Right kidney (tissue), 9 donors: ENCODE measurements at places on chromosomes 12 and 14.

DNA sequence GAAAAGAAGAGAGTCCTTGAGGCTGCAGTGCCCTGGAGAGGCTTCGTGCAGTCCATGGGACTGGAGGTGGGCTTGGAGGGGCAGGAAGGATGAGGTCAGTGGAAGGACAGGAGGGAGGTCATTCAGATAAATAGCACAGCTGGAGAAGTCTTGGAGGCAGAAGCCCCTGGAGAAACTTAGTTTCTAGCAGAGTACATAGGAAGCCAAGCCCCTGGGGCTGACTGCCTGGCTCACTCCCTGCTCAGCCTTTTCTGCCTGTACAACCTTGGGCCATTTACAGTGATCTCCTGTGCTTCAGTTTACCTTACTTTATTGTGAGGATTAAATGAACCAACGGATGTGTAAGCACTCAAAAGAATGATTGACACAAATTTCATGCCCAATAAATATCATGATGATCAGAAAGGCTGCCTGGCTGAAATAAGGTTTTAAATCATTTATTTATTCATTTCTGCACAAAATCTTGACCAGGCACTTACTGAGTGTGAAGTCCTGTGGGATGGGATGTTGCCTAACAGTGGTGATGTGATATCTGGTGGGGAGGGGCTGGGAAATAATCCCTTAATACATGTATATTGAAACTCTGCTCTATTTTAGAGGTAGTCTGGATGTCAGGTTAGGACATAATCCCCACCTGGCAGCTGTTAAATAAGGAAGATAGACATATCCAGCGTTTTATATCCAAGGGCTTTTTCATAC, 54.3 kb downstream of the PLEKHG7 start:
- no peak for DNase-seq

GRCh38 chr12:123655420-123655819, 15.5 kb upstream of the TCTN2 start:
- DNase-seq = no peak

- DNase-seq = no peak
These were observed 356.9 kb upstream of the STXBP6 start for GRCh38 chr14:25406818-25407217.

DNA sequence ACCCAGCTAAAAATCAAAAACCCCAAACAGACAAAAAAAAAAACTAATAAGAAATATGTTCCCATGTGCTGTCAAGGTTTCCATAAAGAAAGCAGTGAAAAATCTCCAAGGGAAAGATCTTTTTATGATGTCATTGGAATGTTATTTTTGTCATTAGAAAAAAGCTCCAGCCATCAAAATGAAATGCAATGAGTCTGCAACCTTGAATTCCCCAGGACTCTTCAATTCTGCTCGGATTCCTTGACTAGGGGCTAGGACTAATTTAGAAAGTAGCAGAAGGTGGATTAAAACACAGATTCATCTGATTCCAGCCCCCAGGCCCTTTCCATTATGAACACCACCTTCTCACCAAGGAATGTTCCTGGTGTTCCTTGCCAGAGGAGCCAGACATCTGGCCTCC, 6.0 kb upstream of the PCNX1 start:
- no peak for DNase-seq

GRCh38 chr12:76569685-76570604, 10.4 kb upstream of the OSBPL8 start:
- no peak for DNase-seq

- DNase-seq = no peak
These were observed 78.0 kb downstream of the CPSF2 start for GRCh38 chr14:92199763-92200162.

DNA sequence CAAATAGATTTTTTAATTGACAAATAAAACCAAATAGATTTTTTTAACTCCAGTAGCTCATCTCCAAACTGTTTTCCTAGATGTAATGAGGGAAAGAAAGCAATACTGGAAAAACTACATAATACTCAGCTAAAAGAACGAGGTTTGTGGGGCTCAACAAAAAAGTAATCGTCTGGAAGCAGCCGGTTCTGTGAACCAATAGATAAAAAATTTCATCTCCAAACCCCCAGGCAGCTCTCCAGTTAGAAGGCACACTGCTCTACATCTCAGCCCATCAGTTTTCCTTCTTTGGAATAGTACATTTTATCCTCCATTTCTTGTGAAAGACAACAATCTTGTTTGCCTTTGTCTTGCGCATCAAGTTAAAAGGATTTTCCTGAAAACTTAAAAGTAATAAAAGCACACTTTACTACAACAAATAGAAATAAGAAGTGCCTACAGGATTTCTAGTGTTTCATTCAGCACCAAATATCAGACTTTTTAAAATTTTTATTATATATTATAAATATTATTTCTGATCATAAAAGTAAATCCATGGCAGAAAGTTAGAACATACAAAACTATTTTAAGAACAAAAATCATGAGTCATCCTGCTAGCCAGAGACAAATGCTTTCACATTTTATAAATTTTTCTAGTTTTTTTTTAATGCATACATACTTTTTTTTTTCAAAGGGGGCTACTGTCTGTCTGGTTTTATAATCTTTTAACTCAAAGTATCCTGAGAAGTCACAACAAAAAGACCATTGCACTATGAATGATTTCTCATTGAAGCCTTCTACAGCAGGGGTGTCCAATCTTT, 67.7 kb downstream of the EPS8 start:
- no peak for DNase-seq

- no peak for DNase-seq
These were observed 34.1 kb upstream of the TDRD9 start for GRCh38 chr14:103894034-103894722.

DNA sequence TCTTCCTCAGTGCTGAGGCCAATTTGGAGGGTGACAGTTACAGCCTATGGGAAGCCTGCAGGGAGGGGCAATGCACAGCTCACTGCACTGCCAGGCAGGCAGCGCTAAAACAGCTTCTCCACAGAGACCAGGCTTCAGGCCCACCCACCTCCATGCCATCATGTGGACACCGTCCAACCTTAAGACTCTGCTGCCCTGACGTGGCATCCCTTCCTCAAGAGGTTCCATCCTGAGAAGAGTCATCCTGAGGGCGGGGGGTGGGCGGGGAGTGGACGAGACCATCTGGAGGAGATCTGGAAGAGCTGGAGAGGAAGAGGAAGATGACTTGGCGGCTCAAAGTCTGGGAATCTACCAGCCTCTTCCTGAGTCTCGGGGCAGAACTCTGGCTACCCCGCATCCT, 8.4 kb upstream of the ACVRL1 start:
- no peak for DNase-seq

GRCh38 chr12:110012659-110013058, 13.4 kb downstream of the ANKRD13A start:
- DNase-seq = no peak

DNA sequence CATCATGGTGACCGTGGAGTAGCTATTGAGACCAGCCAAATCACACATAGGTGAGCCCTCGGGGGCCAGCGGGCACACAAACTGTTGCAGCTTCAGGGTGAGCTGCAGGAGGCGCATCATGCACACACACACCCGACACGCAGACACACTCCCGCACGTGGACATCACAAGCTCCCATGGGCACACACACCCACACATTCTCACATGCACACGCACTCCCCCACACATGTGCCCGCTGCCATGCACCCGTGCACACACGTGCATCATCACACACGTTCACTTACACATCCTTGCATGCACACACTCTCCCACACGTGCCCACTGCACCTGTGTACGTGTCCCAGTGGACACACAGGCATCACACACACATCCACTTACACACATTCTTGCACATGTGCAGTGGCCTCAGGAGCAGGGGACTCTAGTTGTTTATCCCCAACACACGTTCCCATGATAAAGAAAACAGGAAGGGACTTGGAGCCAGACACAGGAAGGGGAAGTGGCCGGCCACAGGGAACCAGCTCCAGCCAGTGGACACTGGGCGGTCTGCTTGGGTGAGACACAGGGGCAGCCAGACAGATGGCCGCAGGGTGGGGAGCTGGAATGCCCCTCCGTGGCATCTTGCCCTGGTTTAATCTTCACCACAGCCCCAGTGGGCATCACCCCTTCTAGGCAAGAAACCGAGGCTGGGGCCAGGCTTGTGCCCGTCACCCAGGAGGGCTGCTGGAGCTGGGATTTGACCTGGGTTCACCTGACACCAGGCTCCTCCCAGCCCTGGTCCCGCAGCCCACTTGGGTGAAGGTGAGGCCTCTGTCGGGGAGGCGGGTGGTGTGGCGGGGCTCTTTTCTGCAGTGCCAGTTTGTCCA, 49.7 kb downstream of the CYP46A1 start:
- DNase-seq = no peak

DNA sequence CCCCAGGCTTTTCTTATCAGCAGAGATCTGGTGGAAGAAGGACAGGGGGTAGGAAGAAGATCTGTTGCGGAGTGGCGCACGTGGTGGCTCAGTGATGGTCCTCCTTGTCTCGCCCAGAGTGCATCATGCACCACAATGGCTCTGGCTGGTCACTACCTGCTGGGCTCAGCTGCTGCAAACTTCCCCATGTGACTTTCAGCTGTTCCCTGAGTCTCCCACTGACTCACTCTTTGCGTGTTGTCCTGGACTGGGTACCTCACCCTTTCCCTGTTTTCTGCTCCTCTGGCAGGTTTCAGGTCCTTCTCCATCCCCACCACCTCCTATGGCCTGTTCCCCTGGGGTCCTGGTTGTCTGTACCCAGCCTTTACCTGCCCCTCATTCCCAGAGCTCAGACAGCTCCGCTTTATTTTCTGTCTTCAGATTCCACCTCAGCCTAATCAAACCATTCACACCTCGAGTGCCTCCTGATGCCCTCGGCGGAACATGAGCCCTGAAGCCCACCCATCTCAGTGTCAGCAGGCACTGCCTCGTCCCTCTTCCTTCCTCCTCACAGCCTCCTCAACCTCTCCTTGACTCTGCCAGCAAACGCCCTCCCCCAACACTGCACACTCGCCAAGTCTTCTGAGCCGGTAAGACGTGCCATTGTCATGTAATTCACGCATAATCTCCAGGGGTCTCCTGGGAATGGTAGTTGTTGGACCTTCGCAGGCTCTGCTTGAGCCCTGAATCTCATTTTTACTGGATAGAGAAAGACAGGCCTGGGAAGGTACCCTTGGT, 1.8 kb downstream of the C1R start:
- no peak for DNase-seq

- DNase-seq = no peak
These were observed 10.5 kb downstream of the SNX6 start for GRCh38 chr14:34619471-34619870.

- DNase-seq = peak; percentile 61
These were observed 1.2 kb downstream of the ESRRB start for GRCh38 chr14:76376878-76377734.

GRCh38 chr14:29990993-29991392, 63.3 kb upstream of the PRKD1 start:
- no peak for DNase-seq

DNA sequence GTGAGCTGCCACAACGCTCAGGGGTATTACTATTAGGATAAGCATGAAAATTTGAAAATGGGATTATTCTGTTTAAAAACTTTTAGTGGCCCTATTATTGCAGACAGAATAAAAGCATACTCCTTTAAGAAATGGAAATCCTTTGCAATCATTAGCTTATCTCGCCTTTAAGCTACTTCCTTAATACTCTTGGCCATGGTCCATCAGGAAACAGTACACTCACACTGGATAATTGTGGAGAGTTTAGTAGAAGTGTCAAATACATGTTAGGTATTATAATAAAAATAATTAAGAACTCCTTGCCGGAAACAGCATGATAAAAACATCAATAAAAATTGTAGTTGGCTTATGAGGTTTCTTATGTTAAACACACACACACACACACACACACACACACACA, 100.4 kb upstream of the PPFIA2 start:
- DNase-seq = no peak

- no peak for DNase-seq
These were observed 604.8 kb upstream of the SEL1L start for GRCh38 chr14:82138431-82138830.

- no peak for DNase-seq
These were observed 224.4 kb upstream of the DAAM1 start for GRCh38 chr14:58963873-58964597.

- DNase-seq = peak; percentile 45
These were observed at the start of gene WNT5B for GRCh38 chr12:1628666-1629337. TSS of gene WNT5B (plus strand) at chr12:1629231. CDS start at chr12:1631355, 2,124 bp downstream.

- DNase-seq = no peak
These were observed 87.0 kb downstream of the FRMD6 start for GRCh38 chr14:51738754-51739153.

DNA sequence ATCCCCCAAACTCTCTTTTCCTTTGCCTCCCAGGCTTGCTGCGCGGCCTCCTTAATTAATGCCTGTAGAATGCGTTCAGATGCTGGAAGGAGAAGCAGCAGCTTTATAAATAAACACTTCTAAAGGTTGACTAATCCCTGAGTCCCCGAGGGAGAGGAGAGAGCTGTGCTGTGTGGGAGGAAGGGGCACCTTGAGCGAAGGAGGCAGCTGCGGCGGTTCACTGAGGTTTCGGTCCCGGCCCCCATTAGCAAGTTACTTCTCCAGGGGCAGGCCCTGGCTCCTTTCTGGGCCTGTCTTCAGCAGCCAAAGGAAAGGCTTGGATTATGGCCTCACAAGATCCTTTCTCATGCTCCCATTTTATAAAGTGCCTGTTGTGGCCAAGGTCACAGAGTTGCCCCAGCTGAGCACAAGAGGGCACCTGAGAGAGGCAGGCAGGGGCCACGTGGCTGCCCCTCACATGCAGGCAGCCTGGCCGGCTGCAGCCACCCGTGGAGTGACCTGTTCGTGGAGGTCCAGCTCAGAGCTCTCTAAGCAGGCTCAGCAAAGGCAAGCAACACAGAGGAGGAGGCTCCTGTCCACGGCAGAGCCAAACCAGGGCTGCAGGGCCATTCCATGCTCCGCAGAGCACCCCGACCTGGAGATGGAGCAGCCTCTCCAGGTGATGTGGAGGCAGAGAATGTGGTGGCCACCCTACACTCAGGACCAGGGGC, 15.0 kb upstream of the CACNA2D4 start:
- no peak for DNase-seq

- DNase-seq = no peak
These were observed 459.0 kb upstream of the ATP2B1 start for GRCh38 chr12:90167518-90168208.

- no peak for DNase-seq
These were observed 45.6 kb upstream of the EGLN3 start for GRCh38 chr14:33996462-33996861.

GRCh38 chr12:113292091-113292490, 42.8 kb downstream of the SLC8B1 start:
- no peak for DNase-seq

DNA sequence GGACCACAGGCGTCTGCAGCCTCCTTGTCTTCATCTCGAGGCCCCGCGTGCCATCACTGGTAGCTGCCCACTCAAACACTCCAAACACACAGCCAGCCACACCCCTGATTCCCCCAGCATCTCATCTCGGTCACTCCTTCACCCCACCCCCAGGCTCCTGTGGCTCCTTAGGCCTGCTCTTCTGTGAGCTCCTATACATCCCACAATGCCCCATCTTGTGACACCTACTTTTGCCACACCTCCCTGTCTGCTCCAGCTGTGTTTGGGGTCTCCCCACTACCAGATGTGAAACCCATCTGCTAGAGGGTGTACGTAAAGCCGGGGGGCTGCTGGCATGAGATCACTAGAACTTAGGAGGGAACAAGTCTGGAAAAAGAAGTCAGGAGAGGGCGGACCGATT, 4.1 kb downstream of the AKT1 start:
- DNase-seq = no peak

GRCh38 chr14:69615496-69616407, 4.4 kb downstream of the SUSD6 start:
- no peak for DNase-seq
